ENCODE measurements at places on chromosomes 6 and 20.

DNA sequence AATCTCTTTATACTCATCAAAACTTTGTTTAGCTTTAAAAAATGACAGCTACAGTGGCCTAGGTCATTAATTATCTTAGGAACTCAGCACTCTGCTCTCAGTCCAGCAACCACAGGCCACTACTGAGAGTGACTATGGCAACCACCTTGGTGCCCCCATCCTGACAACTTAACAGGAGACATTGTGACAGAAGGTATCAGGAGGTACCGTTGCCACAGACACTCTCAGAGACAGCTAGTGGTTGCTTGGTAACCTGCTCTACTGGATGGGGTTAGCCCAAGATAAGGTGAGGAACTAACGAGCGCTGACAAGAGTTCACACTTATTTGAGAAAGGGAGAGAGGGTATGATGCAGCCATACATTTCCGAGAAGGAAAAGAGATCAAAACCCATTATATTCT, 76.1 kb upstream of the TFAP2D start:
- no peak for DNase-seq

DNA sequence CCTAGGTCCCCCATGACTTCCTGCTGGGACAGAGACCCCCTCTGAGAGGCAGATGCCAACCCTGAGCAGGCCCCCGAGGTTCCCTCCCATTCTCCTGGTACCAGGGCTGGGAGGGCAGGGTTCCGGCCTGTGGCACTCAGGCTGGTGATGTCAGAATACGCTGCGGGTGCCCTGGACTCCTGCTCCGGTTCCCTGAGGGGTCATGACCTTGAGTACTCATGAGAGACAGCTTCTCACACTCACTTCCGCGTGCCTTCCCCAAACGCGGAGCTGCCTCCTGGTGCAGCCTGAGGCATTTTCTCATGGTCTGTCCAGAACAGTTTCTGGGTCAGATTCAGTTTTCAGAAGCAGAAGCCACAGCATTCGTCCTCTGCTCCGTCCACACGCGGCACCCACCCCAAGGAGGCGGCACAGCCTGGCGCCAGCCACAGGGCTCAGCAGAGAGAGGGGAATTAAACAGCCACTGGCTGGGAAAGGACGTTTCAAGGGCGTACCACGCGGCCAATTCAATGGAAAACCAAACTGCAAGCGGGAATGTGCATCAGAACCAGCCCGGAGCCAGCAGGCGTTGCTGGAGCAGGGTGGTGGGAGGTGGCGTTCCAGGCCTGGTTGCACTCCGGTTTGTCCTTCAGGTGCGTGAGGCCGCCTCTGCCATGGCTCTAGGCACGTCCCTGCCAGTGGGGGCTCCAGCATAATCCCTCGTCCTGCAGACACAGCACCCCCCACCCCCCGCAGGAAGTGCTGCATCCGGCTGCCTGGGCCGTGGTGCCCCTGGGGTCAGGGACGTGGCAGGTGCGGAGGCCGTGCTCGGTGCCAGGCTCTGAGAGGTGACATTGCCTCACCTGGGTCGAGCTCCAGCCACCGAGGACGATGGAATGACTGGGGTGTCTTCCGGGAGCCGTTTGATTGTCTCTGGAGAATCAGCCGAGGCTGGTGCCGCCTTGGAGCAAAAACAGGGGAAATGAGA, 58.3 kb upstream of the BHLHE23 start:
- DNase-seq, result no peak

GRCh38 chr6:87661016-87661415, 41.0 kb downstream of the AKIRIN2 start:
- no peak for DNase-seq

- peak; percentile 79 for DNase-seq
Measured at GRCh38 chr6:143223895-143224294, 163.2 kb downstream of the AIG1 start.

GRCh38 chr6:119598883-119599282, 249.3 kb upstream of the MAN1A1 start:
- peak; percentile 80 for DNase-seq

DNA sequence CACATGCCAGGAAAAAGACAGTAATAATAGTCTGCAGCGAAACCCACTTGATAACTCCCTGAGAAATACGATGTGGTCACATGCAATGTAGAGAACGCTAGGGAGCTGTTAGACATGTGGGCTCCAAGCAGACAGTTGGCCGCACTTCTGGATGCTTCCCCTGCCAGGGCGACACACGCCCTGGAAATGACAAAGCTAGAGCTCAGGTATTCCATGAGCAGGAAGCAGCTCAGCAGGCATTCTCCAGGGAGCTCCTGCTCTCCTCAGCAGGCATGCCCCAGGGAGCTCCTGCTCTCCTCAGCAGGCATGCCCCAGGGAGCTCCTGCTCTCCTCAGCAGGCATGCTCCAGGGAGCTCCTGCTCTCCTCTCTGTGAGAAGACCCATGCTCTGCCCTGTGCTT, 52.4 kb upstream of the NXT1 start:
- DNase-seq, result no peak

GRCh38 chr6:120248451-120248850, 898.9 kb upstream of the MAN1A1 start:
- DNase-seq, result no peak

GRCh38 chr6:43130429-43130828, 40.6 kb upstream of the SRF start:
- no peak for DNase-seq

DNA sequence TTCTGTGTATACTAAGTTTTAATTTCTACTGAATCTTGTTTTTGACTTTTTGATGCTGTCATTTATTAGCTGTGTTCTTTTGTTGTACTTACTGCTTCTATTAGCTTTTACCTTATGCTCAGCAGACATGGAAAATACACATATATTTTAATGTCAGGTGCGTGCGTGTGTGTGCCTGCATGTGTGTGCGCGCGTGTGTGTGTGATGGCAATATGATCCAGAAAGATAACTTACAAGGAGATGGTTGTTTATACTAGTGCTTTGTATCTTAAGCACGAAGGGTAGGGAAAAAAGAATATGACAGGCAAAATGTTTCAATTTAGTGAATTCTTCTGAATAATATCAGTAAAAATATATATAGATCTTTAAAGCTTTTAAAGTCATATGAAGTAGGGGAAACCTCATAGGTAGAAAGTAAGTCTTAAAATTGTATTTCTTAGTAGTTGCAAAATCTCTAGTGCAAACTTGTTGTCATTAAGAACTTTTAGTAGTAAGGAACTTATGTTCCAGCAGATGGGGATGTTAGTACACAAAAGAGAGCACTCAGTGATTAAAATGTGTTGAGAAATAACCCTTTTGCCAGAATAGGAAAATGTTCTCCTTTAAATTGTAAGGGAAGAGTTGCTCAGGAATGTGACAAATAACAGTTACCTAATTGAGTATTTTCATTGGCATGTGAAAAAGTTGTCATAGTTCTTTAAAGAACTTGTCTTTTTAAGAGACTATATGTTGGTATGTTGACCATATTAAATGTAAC, 13.2 kb downstream of the QKI start:
- DNase-seq, result peak; percentile 48

GRCh38 chr20:58847463-58847862, 3.2 kb downstream of the GNAS-AS1 start:
- no peak for DNase-seq

DNA sequence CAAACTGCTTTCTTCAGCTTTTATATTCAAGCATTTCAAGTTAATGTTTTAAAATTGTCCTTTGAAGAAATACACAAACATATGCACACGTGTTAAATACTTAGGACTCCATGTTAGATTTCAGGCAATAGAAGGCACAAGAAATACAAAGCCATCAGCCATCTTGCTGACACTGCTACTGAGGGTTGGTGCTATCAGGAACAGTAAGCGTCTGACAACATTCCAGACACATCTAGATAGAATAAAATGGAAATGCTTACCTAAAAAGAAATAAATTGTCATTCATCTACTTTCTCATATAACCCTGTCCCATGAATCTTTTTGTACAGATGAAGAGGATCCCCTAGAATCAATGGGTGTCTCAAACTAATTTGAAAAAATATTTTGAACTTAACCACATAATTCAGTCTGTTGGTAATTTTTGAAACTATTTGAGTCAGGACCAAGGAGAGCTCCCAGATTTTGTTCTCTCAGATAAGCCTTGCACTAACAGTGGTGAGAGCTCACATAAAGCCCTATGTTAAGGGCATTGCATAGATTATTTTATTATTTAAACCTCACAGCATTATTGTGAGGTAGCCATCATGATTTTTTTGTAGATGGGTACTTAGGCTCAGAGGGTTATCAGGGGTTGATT, 631.1 kb upstream of the POU3F2 start:
- DNase-seq, result no peak

- DNase-seq, result peak; percentile 41
Measured at GRCh38 chr6:165920896-165921671, 246.6 kb downstream of the TBXT start.

GRCh38 chr6:24960991-24961475, 25.3 kb upstream of the RIPOR2 start:
- DNase-seq, result no peak

DNA sequence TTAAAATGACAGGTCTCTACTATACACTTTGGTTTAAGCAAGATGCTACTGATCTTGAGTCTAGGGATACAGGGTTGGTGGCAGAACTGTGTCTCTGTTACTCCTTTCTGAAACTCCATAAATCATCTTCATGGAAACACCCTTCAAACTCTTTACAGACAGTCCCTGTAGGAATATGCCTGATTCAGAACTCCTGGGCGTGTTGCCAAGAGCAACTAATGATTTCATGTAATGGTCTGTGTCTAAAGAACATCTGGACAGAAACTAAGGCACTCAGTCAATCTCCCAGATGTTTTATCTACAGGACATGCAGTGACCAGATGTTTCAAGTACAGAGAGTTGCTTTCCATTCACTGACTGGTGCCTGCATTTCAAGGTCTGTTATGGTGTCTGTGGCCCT, 464.4 kb upstream of the CHD6 start:
- no peak for DNase-seq

GRCh38 chr6:155380666-155381332, 66.5 kb upstream of the TFB1M start:
- DNase-seq, result peak; percentile 7

DNA sequence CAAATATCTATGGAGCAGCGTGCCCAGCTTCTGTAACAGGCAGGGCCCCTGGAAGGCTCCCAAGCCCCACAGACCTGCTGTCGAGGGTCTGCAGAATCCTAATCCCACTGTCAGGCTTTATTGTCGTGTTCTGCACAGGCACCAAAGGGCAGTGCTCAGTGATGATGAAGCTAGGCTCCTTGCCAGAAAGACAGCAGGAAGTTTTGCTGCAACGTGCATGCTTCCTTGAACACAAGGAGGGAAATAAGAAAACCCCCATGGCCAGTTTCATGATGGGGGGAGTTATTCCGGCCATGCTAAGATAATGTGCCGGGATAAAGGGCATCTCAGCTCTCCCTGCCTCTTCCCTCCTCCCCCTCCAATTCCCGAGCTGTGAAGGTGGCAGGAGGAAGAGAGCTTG, 109.4 kb upstream of the KCNG1 start:
- DNase-seq, result no peak

DNA sequence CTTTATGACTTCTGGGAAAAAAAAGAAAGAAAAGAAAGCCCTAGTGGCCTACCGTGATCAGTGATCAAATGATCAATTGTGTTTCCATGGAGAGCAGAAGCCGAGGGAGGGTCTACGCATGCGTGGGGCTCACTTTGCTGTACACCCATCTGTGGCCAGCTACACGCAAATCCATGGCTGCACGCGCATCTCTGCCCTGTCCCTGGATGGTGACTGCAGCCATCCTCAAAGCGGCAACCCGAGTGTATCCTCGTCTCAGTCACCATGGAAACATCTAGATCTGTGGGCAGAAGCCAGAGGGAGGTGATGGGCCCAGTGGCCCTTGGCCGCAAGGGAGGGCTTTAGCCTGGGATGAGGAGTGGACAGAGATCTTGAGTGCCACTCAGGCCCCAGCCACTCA, 785 bp upstream of the ULBP3 start:
- DNase-seq, result peak; percentile 25

DNA sequence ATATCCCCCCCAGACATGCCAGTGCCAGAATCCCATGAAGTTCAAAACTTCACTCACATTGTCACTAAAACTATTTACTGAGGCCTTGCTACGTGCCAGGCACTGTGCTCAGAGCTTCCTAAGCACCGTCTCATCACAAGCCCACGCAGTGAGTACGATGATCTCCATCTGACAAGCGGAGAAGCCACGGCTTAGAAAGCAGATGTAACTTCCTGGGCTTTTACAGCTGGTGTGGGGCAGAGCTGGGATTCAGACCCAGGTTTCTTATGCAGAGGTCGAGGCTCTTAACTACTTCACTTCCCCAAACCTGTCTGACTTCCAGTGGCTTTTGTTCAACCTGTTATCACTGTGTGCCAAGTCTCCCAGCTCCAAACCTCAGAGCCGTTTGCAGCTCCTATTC, 8.3 kb downstream of the MDGA1 start:
- DNase-seq, result no peak

DNA sequence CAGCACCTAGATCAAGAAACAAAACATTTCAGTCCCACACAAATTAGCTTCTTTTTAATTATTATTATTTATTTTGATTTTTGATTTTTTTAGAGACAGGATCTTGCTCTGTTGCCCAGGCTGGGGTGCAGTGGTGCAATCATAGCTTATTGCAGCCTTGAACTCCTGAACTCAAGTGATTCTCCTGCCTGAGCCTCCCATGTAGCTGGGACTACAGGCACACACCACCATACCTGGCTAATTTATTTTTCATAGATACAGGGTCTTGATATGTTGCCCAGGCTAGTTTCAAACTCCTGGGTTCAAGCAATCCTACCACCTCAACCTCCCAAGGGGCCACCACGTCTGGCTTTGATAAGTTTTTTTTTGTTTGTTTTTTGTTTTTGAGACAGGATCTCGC, 24.6 kb downstream of the SNAI1 start:
- DNase-seq, result no peak

GRCh38 chr20:46118481-46119020, 437 bp downstream of the CD40 start:
- no peak for DNase-seq

GRCh38 chr6:5058254-5058653, 26.9 kb upstream of the PPP1R3G start:
- DNase-seq, result no peak

DNA sequence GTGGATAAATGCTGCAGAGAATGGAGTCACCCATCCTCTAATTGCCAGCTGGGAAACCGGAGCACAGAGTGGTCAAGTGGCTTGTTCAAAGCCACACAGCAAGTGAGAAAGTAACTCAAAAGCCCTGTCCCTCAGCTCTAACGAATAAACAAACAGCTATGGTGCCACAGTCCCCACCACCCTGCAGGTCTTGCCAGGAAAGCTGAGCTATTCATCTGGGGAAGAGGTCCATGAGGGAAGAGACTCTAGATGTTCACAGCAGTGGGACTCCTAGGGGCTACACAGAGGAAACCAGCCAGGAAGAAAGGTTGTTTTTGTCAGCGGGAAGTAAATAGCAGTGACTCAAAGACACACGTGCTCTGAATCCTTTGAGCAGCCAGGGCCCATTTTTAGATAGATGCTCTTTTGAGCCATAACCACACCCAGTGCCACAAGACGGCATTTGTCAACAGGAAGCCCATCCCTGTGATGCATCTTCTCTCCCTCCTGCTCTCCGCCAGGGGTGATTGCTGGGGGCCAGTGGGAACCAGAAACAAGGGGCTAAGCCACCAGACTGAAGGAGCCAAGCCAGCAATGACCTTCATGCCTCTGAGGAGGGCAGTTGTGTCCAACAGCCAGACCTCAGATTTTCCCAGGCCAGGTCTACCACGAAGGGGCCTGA, 32.4 kb upstream of the TCP11 start:
- no peak for DNase-seq

- no peak for DNase-seq
Measured at GRCh38 chr6:144647406-144647964, 362.4 kb downstream of the UTRN start.
